ENCODE measurements at places on chromosomes 2 and 18.

- DNase-seq = no peak
Observed at GRCh38 chr2:199458806-199459285, 1.1 kb upstream of the SATB2 start.

DNA sequence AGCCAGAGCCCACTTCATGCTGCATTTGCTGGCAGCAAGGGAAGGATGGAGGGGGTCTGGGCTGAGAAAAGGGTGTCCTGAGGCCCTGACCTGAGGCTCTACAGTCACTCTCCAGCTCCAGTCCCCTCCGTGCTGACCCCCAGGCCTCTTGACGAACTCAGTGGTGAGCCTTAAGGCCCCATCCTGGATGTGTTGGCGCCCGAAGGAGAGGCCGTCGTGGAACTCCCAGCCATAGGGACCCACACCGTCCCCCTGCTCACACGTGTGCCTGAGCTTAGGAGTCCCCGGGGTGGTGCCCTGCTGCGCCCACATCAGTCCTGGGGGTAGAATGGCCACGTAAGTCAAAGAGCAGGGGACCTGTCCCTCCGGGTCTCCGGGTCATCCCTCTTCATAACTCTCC is 776 bp downstream of the MOGS start:
- no peak for DNase-seq

- peak; percentile 85 for DNase-seq
Observed at GRCh38 chr2:206915121-206915520, 24.2 kb upstream of the CPO start.

GRCh38 chr18:79394534-79395307 is 1.0 kb upstream of the NFATC1 start:
- DNase-seq = peak; percentile 64

DNA sequence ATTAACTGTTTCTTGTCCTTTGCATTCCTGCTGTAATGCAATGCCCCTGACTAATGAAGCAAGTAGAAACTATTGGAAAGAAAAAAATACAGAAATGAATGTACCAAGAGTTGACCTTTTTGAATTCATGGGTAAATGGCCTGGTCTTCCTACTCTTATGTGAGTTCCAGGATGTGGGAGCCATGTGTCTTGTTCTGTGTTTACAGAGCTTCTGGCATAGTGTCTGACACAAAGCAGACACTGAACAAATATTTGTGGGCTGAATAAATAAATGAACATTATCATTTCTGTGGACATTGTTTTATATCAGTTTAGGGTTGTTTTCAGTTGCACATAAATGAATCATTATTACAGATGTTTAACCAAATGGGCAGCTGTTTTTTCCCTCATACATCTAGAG is 155.5 kb downstream of the CD8B2 start:
- DNase-seq = no peak

GRCh38 chr18:55110436-55110835 is 151.2 kb upstream of the CCDC68 start:
- no peak for DNase-seq

GRCh38 chr2:151766437-151767153 is 32.3 kb upstream of the NEB start:
- no peak for DNase-seq

DNA sequence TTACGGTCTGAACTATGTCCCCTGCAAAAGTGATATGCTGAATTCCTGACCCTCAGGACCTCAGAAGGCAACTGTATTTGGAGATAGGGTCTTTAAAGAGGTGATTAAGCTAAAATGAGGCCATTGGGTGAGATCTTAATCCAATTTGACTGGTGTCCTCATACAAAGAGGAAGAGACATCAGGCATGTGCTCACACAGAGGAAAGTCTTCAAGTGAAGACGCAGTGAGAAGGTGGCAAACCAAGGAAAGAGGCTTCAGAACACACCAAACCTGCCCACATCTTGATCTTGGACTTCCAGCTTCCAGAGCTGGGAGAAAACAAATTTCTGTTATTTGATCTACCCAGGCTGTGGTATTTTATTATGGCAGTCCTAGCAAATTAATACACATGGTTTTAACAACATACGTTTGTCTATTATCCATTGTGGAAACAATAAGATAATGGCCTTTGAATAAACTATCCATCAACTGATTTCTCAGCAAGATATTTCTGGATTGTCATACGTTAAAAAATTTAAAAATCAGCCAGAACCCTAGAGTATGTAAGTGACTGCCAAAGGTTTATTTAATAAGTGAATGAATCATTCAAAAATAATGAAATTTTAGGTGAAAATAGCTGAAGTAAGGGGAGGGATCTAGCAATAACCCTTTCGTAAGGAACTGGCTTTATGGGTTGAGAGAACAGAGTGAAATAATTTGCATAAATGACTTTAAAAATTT is 6.5 kb downstream of the WIPF1 start:
- peak; percentile 76 for DNase-seq

GRCh38 chr2:206955253-206955652 is 15.9 kb downstream of the CPO start:
- DNase-seq = peak; percentile 73

- DNase-seq = no peak
Observed at GRCh38 chr2:46481198-46482193, 2.1 kb downstream of the TMEM247 start.

DNA sequence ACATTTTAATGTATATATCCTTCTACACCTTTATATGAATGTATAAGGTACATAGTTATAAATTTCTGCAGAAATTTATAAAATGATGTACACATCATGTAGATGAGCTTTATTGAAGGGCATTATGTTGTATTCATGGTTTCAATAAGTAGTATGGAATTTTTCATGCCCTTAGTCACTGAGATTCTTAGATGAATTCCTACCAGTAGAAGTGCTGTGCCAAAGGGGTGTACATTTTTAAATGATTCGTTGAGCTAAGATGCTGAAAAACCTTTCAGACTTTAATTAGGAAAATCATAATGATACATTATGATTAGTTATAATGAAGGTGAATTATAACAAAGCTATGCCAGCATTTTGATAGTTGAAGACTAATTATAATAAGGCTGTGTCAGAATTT is 115.2 kb downstream of the ZNF236 start:
- no peak for DNase-seq

GRCh38 chr2:73827018-73827417 is 1.7 kb upstream of the STAMBP start:
- DNase-seq = peak; percentile 78

DNA sequence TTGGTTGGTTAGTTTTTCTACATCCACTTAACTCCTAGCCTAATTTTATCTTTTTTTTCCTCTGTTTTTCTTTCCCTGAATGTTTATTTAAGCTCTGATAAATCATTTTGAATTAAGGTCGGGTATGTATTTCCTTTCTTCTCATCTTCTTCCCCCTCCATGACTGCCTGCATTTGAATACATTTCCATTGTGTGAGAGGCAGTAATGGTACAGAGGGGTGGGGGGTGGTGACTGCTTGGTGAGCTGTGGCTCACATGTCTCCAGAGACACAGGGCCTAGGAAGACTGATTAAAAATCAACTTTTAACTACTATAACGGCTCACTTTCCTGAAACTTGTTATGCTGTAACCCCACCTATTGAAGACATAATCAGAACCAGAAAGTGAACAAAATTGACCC is 58.0 kb downstream of the NEDD4L start:
- DNase-seq = no peak

- peak; percentile 34 for DNase-seq
Observed at GRCh38 chr2:206996556-206997065, 57.3 kb downstream of the CPO start.

GRCh38 chr18:55444536-55444935 is 143.5 kb downstream of the TCF4 start:
- DNase-seq = no peak
